GM12864 (cell line): ENCODE measurements at places on chromosomes 2 and 18.

DNA sequence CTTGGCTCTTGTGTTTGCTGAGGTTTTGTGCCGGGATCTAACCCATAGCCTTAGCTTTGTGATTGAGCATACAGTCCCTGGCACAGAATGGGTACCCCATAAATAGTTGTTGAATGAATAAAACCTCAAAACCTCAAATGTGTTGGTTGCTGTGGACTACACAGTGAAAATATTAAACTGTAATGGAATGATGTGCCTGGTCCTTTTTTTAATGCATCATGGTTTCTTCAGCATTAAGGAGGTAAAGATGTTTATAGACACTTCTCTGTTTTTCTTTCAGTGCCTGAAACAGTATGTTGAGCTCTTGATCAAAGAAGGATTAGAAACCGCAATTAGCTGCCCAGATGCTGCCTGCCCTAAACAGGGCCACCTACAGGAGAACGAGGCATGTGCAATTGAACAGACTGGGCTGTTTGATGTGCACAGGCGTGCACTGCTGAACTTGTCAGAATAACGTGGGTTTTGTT, 97.0 kb downstream of the RNF144A start:
- no peak for DNase-seq

DNA sequence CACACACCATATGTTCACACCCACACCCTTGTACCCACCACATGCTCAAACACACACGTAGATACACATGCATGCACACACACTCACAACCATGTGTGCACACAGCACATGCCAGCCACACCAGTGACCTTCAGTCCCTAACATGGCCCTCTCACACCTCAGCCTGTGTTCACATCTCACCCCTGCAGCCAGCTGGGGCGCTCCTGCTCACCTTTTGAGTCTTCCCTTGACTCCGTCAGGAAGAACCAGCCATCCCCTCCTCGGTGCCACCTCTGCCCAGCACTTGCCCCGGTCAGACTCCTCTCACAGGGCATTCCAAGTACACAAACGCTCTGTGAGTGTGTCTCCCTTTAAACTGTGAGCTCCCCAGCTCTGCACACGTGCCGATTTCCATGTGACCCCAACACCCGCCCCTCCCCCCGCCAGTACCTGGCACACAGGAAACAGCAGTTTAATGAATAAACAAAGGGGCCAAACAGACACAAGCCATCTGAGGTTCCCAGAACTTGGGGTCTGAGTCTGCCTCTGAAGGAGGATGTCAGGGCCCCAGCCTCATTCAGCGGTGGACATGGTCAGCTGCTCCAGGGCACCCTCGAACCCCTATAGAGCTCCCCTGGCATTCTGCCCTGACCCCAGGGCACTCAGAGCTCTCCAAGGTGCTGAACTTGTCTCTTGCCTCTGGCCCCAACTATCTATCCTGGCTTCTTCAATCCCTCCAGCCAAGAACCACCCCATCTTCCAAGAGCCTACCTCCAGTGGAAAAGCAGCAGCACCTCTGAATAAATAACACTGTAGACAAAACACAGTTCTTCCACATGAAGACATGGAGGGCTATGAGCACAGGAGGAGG, 252.9 kb downstream of the ATAD2B start:
- DNase-seq = no peak

DNA sequence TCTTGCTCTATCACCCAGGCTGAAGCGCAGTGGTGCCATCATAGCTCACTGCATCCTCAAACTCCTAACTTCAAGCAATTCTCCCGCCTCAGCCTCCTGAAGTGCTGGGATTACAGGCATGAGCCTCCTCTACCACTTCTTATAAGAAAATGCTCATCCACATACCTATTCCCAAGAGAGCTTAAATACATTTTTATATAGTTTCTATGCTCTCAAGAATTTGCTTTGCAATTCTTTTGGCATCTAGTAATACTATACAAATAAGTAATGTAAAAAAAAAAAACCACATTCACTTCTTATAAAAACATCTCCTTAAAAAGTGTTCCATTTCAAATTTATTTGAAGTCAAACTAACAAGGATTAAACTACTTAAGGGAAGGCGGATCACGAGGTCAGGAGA, 197.3 kb downstream of the DNAH7 start:
- no peak for DNase-seq

GRCh38 chr2:144364944-144365738, 154.8 kb downstream of the ZEB2 start:
- no peak for DNase-seq

GRCh38 chr2:233638836-233639235, 2.6 kb downstream of the UGT1A10 start:
- no peak for DNase-seq

GRCh38 chr2:44168681-44169154, at the start of gene PPM1B:
PPM1B (plus strand) TSS chr2:44168875; CDS start chr2:44201200, 32,325 bp downstream.
- no peak for DNase-seq

DNA sequence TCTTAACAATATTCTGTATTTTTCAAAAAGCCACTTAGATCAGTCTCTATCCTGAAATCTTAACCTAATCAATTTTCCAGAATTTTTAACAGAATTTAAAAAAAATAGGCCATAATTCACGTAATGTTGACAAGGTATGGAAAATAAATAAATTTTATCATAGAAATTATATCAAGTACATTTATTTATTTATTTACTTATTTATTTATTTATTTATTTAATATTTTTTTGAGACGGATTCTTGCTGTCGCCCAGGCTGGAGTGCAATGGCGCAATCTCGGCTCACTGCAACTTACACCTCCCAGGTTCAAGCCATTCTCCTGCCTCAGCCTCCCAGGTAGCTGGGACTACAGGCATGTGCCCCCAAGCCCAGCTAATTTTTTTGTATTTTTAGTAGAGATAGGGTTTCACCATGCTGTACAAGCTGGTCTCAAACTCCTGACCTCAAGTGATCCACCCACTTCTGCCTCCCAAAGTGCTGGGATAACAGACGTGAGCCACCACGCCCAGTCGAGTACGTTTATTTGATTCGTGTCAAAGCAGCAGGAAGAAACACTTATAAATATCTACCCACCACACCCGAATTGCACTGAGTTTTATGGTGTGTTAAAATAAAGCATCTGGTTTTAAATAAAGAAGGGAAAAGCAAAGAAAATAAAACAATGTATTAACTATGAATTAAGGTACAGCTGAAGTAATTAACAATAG, 60.1 kb downstream of the DSC3 start:
- no peak for DNase-seq

DNA sequence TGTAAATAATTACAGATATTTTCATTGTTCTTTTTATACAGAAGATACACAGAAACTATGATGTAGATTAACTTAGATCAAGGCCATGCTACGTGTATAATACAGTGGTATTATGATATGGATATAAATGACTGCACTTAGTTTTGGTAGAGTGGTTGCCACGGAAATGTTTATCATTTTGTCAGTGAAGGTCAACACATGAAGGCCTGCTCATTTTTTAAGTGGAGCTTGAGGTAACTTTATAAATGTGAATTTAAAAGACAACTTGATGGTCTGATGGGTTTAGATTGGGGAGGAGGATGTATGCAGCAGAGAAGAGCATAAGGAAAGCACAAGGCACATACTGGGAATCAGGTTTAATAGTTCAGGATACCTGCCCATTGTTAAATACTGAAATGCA, 14.4 kb upstream of the BBS5 start:
- no peak for DNase-seq

GRCh38 chr2:234496055-234496834, 636 bp downstream of the ARL4C start:
- no peak for DNase-seq

GRCh38 chr2:8533923-8534322, 147.9 kb upstream of the ID2 start:
- no peak for DNase-seq

GRCh38 chr2:185338104-185338503, 400.5 kb upstream of the FSIP2 start:
- DNase-seq = no peak

GRCh38 chr2:160061944-160062291, 497 bp downstream of the PLA2R1 start:
- DNase-seq = no peak

DNA sequence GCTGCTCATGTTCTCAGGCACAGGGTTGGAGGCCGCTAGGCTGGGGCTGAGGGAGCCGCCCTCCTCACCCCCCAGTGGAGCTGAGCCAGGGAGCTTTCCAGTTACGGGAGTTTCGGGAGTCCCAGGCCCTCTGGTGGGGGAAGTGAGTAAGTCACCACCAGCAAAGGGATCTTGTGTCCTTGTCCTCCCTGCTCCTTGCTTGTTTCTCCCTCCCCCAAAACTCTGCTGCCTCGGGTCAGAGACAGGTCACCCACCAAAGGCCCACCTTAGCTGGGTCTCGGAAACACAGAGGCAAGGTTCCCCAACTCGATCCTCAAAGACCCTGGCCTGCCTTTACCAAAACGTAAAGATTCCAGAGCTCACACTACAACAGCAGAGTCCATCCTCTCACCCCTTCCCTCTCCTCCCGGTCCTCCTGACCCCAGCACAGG, 60.5 kb upstream of the POMC start:
- no peak for DNase-seq

DNA sequence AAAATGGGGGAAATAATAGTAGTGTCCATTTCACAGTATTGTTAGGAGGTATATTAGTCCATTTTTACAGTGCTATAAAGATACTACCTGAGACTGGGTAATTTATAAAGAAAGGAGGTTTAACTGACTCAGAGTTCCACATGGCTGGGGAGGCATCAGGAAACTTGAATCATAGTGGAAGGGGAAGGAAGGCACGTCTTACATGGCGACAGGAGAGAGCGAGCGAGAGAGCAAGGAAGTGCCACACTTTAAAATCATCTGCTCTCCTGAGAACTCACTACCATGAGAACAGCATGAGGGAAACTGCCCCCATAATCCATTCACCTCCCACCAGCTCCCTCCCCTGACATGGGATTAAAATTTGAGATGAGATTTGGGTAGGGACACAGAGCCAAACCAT, 23.4 kb downstream of the MGAT5 start:
- no peak for DNase-seq

DNA sequence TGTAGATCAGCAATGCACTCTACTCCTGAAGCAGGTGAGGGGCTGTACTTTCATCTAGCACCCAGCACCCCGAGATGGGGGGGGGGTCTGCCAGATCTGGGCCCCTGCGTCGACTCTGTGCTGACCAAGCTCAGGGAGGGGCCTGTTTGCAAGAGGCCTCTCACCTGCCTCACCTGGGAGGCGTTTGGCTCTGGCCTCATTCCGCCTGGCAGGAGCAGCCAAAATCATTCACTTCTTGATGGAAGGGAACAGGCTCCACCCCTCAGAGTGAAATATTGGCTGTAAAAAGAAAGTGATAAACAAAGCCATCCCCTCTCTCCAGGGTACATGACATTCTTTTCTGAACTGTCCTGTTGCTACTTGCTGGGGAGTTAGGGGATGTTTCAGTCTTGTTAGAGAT, 10.7 kb upstream of the IL1R2 start:
- DNase-seq = no peak

GRCh38 chr2:157875641-157876065, 477 bp downstream of the ACVR1 start:
- DNase-seq = no peak

DNA sequence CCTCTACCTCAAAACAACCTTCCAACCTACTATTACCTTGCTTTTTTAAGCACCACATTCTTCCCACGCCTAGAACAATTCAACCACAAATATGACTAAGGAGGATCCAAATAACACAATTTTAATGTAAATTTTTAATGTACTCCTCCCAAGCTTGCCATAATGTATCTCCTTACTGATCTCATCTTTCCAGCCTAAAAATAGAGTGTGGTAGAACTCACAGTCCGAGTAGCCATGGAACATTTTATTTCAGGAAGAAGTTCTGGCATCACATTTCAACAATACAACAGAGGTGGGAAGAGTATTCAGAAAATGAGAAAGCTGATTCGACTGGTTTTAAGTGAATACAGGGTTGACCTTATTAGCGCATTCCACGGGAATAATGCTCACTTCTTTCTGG, 15.4 kb downstream of the FEZ2 start:
- DNase-seq = no peak

GRCh38 chr18:74367905-74368304, 52.3 kb downstream of the C18orf63 start:
- no peak for DNase-seq

GRCh38 chr2:227406177-227407031, 18.7 kb upstream of the SCYGR1 start:
- DNase-seq = no peak

- DNase-seq = no peak
Observed at GRCh38 chr2:158502974-158503373, 46.2 kb downstream of the PKP4 start.

GRCh38 chr2:201827621-201828020, 21.3 kb downstream of the CDK15 start:
- DNase-seq = no peak

DNA sequence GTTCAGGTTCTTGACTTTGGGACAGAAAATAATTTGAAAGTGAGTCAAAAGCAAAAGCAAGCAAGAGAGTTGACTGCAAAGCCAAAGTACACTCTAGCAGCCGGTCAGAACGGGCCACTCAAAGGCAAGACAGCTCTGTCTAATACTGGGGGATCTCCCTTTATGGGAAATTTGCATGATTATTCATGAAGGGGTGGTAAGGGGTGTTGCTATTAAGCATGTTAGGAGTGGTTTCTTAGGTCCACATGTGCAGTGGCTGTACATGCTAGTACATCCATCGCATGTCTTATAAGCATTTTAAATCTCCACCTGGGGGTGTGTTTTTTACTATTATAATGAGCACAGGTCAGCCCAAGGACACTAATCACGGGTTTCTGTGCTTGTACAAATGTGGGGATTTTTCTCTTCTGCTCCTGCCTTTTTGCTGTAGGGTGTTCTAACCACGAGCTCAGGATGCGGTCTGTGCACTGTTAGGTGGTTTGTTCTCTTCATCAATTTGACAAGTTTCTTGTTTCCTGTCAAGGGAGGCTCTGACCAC, 60.2 kb upstream of the SPP2 start:
- DNase-seq = no peak

DNA sequence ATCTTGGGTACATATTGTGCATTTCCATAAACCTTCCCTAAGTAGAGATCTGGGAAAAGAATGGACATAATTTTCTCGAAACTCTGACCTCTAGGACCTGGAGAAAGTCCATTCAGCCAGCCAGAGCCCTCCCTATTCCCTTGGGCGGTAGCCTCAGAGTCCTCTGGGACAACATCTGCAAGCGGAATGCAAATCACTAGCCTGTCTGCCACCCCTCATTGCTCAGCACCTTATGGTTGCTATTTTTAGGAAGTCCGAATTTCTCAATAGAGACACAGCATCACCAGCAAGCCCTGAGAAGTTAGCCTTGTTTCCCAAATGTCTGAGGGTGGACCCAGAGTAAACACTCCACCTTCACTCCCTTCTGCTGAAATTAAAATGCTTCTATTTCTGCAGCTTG, 17.6 kb upstream of the CD28 start:
- DNase-seq = no peak
